ENCODE measurements at places on chromosomes 6 and 20. TPM values are rescaled to one million over a fixed set of nuclear protein-coding genes. Genes with fewer than 3 reads are reported as not detected.

GRCh38 chr20:51258582-51259165, 235.8 kb upstream of the KCNG1 start:
- no peak for DNase-seq
- H3K4me3 ChIP-seq, result no peak overlapping the region
- no peaks in the 10 kb centered on the region for H3K36me3 ChIP-seq
- no peaks in the 10 kb centered on the region for H3K27me3 ChIP-seq
- H3K27ac ChIP-seq, result no peak overlapping the region

The SOX18 gene
- not detected for polyA plus RNA-seq

DNA sequence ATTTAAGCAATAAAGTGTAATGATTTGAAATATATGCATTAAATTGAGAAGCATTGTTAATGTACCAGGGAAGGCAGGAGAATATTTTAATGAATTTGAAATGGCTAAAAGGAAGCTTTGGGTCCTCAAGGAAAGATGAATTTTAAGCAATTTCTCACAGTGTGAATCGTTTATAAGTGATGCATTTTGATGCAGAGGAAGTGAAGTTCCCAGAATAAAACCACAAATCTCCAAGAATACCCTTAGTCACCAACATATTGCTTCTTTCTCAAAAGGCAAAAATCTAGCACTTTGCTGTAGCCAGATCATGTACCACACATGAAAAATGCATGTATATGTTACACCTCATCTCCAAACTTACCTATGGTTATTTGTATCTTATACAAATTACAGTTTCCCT, 11.7 kb downstream of the TPD52L1 start:
- no peaks in the 10 kb centered on the region for H3K4me1 ChIP-seq
- H3K27me3 ChIP-seq, result no peaks in the 10 kb centered on the region
- no peak overlapping the region for H3K4me3 ChIP-seq
- H3K36me3 ChIP-seq, result no peaks in the 10 kb centered on the region

The BNIP5 gene
- polyA plus RNA-seq, result not detected

DNA sequence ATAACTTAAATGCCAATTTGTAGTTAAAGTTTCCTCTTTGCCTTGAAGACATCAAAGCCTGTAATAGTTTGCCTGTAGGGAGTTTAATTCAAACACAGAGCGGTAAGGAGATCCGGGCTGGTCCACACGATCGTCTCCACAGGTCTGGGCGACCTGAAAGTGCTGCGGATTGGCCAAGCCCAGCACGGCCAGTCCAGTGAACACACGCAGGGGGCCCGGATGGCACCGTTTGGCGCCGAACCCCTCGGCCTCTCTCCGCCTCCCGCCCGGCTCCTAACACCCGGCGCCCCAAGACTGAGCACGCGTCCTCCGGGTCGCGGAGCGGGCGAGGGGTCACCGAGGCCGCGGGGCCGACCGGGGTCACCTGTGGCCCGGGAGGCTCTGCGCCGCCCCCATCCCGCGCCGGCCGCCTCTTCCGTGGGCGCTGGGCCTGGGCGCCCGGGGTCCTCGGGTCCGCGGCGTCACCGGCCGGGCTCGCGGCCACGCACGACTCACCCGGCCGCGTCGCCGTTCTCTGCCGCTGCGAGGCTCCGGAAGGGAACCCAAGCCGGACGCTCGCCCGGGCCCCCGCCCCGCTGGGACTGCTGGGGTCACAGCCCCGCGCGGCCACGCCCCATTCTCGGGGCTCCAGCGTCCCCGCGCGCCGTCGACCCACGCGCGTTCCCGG, 481 bp downstream of the SERPINB6 start:
- peak overlapping the region; percentile 42 for H3K4me3 ChIP-seq
- no peaks in the 10 kb centered on the region for H3K36me3 ChIP-seq
- DNase-seq, result peak; percentile 36
- peaks cover 16% of the 10 kb centered on the region for H3K4me1 ChIP-seq
- H3K27me3 ChIP-seq, result peaks cover 17% of the 10 kb centered on the region

- peak overlapping the region; percentile 95 for H3K27ac ChIP-seq
- DNase-seq, result peak; percentile 92
- no peaks in the 10 kb centered on the region for H3K27me3 ChIP-seq
- peak overlapping the region; percentile 86 for H3K4me3 ChIP-seq
- peaks cover 63% of the 10 kb centered on the region for H3K4me1 ChIP-seq
- H3K36me3 ChIP-seq, result no peaks in the 10 kb centered on the region
These were observed 3.9 kb upstream of the PHF20 start for GRCh38 chr20:35767683-35768481.

All from CD4-positive, CD25-positive, alpha-beta regulatory T cell (primary cell).